ENCODE measurements at places on chromosomes 1 and 21.

GRCh38 chr1:23122796-23123195 lies 45.9 kb downstream of the LUZP1 start:
- DNase-seq = no peak

DNA sequence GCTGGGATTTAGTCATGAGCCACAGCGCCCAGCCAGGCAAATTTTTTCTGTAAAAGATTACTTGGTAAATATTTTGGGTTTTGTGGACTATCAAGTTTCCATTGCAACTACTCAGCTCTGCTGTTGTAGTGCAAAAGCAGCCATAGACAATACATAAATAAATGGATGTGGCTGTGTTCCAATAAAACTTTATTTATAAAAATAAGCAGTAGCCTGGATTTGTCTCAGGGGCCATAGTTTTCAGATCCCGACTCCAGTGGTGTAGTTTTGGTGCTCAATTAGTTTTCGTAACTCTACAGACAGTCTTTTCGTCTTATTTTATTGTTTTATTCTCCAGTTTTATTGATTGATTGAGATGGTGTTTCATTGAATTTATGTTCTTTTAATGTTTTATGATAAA lies 80.1 kb upstream of the IVNS1ABP start:
- no peak for DNase-seq

DNA sequence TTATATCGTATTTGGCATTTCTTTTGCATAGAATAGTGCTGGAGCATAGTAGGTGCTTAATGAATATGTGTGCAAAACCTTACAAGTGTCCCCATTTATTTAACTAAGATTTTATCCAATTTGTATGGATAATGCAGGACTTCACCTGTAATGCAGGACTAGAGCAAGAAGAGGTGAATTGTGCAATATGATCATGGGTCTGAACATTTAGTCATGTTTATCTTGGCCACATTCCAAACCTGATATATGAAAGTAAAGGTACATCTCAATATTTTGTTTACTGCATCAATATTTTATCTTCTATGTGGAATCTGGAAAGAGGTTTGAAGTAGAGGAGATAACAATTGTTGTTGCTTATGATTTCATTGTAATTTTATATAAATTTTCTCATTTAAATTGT lies 1626.7 kb upstream of the B3GALT2 start:
- no peak for DNase-seq

GRCh38 chr1:185317886-185318310 lies 855 bp upstream of the IVNS1ABP start:
- no peak for DNase-seq

GRCh38 chr1:35881850-35882273 lies 1.1 kb upstream of the AGO1 start:
- DNase-seq = no peak

- no peak for DNase-seq
Observed at GRCh38 chr1:101964708-101965107, 32.0 kb downstream of the OLFM3 start.

GRCh38 chr1:218273762-218274479 lies 11.2 kb upstream of the RRP15 start:
- no peak for DNase-seq

DNA sequence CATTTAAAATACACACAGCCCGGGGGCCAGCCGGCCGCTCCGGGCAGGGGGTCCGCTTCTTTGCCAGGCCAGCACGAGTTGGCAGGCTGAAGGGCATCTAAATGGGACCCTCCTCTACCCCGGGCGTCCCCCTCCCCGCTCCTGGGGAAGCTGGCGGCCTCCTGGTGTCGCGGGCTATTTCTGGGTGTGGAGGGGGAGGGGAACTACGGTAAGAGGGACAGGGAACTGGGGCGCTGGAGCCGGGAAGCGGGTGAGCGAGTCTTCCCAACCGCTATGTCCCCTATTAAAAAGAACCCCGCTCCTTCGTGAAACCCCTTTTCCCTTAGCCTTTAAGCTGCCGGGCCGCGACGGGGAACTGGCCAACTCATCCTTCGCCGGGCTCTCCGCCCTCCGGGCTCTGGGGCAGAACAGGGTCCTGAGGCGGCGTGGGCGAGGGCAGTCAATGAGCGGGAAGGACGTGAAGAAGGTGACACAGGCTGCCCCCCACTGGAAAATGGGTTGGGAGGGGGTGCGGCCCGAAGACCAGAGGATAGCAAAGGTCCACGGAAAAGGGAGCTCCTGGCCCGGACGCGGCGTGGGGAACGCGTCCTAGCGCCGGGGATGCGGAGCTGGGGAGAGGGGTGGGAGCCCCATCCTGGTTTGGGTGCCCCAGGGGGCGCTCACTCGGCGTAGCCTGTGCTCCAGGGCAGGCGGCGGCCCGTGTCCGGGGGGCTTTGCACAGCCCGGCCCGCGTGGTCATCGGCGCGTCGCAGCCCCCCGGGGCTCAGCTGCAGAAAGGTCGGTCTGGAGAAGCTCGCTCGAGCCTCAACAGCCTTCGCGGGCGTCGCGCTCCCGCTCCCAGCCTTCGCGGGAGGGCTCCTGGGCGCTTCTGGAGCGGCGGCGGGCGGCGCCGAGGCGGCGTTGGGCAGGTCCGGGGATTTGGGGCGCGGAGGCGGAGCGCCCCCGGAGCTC lies 544 bp downstream of the PPM1J start:
- no peak for DNase-seq

All from AG04449 (cell line).